H1 (cell line): ENCODE measurements at places on chromosomes 3 and 15.

DNA sequence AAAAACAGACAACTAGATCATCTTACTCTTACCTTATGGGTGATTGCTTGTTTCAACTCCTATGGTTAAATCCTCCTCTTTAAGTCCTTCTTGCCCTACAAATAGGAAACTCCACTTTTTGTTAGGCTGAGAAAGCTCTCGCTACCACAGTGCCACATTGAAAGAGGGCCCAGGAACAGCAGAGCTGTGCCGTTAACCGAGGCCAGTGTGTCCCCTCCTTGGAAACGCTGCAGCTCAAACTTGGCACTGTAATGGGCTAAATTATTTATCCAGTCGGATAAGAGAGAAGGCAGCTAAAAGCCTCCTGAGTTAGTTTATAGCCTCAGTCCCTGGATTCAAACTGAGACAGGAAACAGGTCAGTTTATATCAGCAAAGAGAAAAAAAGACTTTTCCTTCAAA, 46.1 kb downstream of the KBTBD12 start:
- no peak for DNase-seq

GRCh38 chr3:190811775-190812480, 50.6 kb downstream of the GMNC start:
- peak; percentile 57 for DNase-seq

- DNase-seq = no peak
Measured at GRCh38 chr3:61802772-61803171, 241.4 kb downstream of the PTPRG start.

DNA sequence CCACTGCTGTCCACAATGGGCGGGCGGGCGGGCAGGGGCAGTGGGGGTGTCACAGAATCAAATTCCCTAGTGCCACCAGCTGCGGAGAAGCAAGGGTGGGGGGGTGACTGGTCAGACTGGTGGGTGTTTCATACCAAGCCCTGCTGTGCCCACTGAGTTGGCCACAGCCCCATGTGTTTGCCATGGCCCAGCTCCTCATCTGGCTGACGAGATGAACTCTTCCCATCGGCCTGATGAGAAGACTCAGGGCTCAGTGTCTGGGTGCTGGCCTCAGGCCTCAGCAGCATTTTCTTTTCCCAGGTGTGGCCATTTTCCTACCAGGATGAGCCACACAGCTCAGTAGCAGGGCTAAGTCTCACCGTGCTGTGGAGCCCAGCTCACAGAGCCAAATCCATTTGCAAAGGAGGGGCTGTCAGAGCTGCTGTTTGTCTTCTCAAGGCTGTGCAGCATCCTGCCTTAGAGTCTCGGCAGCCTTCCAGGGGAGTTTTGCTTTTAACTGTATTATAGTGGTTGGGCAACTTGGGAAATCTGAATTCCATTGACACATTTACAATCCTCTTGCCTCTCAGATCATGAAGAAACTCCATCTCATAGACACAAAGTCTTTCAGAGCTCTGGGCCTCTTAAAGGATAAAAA, 176.8 kb downstream of the ABHD5 start:
- DNase-seq = no peak

GRCh38 chr3:66372681-66373350, 128.0 kb downstream of the LRIG1 start:
- peak; percentile 51 for DNase-seq

- no peak for DNase-seq
Measured at GRCh38 chr15:68653801-68654200, 75.0 kb downstream of the CORO2B start.

DNA sequence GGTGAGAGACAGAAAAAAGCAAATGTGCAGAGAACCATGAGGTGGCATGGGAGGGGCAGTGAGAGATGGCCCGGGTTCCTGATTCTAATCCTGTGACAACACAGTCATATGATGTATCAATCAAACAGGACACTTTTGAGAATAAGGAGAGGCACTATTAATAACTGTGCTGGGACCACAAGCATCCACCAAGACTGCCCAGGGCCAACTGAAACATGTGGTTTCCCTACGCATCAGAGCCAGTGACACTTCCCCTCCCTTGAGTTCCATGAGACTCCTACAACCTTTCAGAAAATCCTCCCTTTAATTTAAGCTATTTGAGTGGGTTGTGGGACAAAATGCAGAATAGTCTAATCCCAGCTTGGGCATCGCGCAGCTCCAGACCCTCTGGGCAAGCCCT, 17.4 kb downstream of the SH3BP5 start:
- no peak for DNase-seq

GRCh38 chr15:47862402-47862801, 145.1 kb downstream of the SEMA6D start:
- DNase-seq = no peak

DNA sequence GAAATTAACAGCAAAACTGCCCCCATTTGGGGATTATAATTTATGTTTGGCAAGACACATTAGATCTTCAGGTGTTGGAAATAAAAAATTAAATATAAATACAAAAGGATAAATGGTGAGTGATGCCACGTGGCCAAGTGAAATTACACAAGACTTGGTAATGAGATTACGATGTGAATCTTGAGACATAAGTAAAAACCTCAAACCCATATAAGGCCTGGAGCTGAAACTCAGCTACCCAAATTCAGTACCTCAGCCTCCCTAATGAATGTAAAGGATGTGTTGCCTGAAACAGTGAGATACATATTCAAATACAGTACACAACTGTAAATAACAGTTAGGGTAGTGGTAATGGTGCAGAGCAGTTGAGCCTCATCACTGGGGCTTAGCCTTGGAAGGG, 1146.6 kb downstream of the OTOL1 start:
- no peak for DNase-seq
